ENCODE measurements at places on chromosomes 1 and 21. TPM values are rescaled to one million over a fixed set of nuclear protein-coding genes. Genes with fewer than 3 reads are reported as not detected.

DNA sequence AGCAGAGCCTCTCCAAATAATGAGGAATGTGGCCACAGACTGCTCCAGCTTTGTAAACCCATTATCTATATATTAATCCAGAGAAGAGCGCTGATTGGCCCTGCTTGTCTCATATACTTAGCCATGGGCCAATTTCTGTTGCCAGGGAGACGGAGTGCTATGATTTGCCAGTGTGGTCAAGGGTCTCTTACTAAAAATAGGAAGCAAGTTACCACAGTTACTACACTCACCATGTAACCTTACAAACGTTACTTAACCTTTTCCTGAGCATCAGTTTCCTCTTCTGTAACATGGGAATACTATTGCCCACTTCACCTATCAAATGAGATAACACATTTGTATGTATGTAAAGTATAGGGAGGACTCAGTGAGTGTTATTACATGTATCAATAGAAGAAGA is 7.7 kb upstream of the S100A2 start:
- peaks cover 16% of the 10 kb centered on the region for H3K27me3 ChIP-seq
- no peak overlapping the region for H3K4me3 ChIP-seq
- no peaks in the 10 kb centered on the region for H3K36me3 ChIP-seq
- peaks cover 27% of the 10 kb centered on the region for H3K4me1 ChIP-seq
- peak overlapping the region; percentile 69 for H3K27ac ChIP-seq

DNA sequence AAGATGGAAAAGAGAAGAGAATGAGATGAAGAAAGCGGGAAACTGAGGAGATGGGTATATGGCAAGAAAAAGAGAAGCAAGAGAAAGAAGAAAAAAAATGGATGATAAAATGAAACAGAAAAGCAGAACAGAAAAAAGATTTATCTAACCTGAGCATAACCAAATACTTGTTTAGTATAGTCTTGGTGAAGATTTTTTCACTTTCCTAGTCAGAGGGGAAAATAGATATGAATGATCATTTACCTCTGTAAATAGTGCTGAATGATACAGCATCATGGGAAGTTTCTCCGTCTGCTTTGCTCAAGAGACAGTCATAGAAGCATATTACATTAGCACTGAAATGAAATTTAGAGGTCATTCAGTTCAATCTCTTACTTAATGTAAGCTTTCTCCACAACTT is 36.1 kb upstream of the PLPPR4 start:
- no peaks in the 10 kb centered on the region for H3K4me1 ChIP-seq
- peaks cover 6% of the 10 kb centered on the region for H3K27me3 ChIP-seq
- DNase-seq: no peak
- no peaks in the 10 kb centered on the region for H3K36me3 ChIP-seq

GRCh38 chr1:64403331-64403730 is 66.6 kb upstream of the CACHD1 start:
- DNase-seq: no peak
- H3K27me3 ChIP-seq: peaks cover 2% of the 10 kb centered on the region
- no peaks in the 10 kb centered on the region for H3K4me1 ChIP-seq
- H3K36me3 ChIP-seq: no peaks in the 10 kb centered on the region

DNA sequence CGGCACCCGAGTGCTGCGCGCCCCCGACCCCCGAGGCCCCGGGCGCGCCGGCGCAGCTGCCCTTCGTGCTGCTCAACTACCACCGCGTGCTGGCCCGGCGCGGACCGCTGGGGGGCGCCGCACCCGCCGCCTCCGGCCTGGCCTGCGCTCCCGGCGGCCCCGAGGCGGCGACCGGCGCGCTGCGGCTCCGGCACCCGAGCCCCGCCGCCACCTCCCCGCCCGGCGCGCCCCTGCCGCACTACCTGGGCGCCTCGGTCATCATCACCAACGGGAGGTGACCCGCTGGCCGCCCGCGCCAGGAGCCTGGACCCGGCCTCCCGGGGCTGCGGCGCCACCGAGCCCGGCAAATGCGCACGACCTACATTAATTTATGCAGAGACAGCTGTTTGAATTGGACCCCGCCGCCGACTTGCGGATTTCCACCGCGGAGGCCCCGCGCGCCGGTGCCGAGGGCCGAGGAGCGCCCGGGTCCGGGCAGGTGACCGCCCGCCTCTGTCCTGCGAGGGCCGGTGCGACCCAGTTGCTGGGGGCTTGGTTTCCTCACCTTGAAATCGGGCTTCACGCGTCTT is 49.0 kb downstream of the SIM2 start:
- H3K4me3 ChIP-seq: peak overlapping the region; percentile 37
- peaks cover 38% of the 10 kb centered on the region for H3K27me3 ChIP-seq
- DNase-seq: peak; percentile 63
- H3K27ac ChIP-seq: no peak overlapping the region
- peaks cover 14% of the 10 kb centered on the region for H3K36me3 ChIP-seq
- peaks cover 11% of the 10 kb centered on the region for H3K4me1 ChIP-seq

- no peaks in the 10 kb centered on the region for H3K27me3 ChIP-seq
- peaks cover 3% of the 10 kb centered on the region for H3K36me3 ChIP-seq
- peak; percentile 55 for DNase-seq
- H3K4me1 ChIP-seq: peaks cover 65% of the 10 kb centered on the region
- H3K27ac ChIP-seq: peak overlapping the region; percentile 92
These were observed 7.5 kb downstream of the MX2 start for GRCh38 chr21:41369105-41369919.

GRCh38 chr1:198612471-198613260 is 26.2 kb upstream of the PTPRC start:
- peak overlapping the region; percentile 97 for H3K27ac ChIP-seq
- peaks cover 73% of the 10 kb centered on the region for H3K4me1 ChIP-seq
- DNase-seq: no peak
- H3K27me3 ChIP-seq: no peaks in the 10 kb centered on the region
- H3K36me3 ChIP-seq: peaks cover 19% of the 10 kb centered on the region

GRCh38 chr1:57674801-57675200 is 250.9 kb upstream of the DAB1 start:
- no peaks in the 10 kb centered on the region for H3K36me3 ChIP-seq
- no peak for DNase-seq
- H3K27ac ChIP-seq: no peak overlapping the region
- H3K27me3 ChIP-seq: no peaks in the 10 kb centered on the region

DNA sequence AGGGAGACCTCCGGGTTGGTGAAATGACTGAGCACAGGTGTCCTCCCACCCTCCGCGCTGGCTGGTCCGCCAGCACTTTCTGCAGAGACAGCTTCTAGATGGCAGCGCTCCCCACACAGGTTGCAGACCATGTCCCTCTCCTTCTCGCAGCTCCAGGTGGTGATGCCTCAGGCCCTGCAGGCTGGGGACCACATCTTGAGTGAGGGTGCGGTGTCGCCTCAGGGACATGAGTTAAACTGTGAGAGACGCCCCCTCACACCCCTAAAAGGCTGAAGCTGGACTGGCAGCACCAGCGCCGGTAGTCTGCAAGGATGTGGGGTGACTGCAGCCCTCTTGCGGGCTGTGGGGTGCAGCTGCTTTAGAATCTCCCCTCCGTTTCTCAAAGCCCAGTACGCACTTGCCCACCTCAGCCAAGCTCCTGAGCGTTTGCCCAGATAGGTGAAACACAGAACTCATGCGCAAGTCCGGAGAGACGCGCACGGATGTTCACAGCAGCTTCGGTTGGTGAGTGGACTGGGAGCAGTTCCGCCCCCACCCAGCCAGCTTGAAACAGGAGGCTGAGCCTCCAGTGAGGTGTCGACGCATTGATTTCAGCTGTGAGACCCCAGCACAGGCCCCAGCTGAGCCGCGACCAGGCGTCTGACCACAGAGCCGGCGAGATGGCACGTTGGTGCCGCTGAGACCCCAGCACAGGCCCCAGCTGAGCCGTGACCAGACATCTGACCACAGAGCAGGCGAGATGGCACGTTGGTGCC is 28.6 kb downstream of the COL6A1 start:
- H3K4me1 ChIP-seq: no peaks in the 10 kb centered on the region
- no peaks in the 10 kb centered on the region for H3K36me3 ChIP-seq
- peaks cover 14% of the 10 kb centered on the region for H3K27me3 ChIP-seq
- H3K27ac ChIP-seq: no peak overlapping the region
- H3K4me3 ChIP-seq: no peak overlapping the region

GRCh38 chr1:11927866-11928592 is 1.8 kb upstream of the KIAA2013 start:
- no peak for DNase-seq
- no peak overlapping the region for H3K4me3 ChIP-seq
- H3K36me3 ChIP-seq: peaks cover 16% of the 10 kb centered on the region
- no peak overlapping the region for H3K27ac ChIP-seq
- peaks cover 25% of the 10 kb centered on the region for H3K4me1 ChIP-seq

DNA sequence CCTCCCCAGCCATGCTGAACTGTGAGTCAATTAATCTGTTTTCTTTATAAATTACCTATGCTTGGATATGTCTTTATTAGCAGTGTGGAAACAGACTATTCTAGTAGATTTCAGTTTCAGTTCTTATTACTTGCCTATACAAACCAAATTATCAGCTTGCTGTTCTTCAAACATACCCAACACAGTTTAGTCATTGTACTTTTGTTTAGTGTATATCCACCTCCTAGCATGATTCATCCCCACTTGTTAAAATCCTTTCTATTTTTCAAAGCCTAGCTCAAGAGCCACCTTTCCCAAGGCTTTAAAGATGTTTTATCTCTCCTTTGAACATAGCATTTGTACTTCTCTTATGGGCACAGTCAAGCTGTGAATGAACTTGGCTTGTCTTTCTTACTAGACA is 195.6 kb upstream of the ZRANB2 start:
- no peaks in the 10 kb centered on the region for H3K36me3 ChIP-seq
- no peak overlapping the region for H3K4me3 ChIP-seq
- no peaks in the 10 kb centered on the region for H3K27me3 ChIP-seq
- no peak for DNase-seq

- no peak overlapping the region for H3K27ac ChIP-seq
- no peak for DNase-seq
- no peaks in the 10 kb centered on the region for H3K36me3 ChIP-seq
- H3K27me3 ChIP-seq: no peaks in the 10 kb centered on the region
- peaks cover 25% of the 10 kb centered on the region for H3K4me1 ChIP-seq
These were observed 46.6 kb upstream of the DUSP10 start for GRCh38 chr1:221788466-221788865.

DNA sequence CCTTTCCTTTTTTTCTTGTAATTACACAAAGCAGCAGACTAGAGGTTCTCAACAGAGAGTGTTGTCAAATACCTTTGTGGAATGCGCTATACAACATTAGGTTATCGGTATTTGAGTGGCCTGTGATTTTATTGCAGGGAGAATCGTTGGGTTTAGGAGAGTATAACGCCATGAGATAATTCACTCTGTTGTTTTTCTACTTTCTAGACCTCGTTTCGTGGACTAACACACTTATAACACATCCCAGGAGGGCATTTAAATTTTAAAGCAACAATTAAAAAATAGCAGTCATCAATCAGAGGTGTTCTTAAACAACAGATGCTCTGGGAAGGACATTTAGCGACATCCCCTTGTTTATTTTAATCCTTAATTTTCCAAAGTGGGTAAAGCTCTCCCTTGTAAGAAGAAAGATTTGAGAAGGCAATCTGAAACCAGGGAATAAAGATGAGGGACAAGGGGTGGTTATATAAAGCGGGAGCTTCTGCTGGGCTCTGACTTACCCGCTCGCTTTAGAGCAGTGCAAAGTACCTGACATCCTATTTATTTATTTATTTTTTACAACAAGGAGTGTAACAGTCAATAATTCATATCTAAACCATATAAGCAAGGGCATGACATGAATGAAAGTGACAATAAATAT is 4.9 kb downstream of the PBX1 start:
- no peak overlapping the region for H3K27ac ChIP-seq
- no peak overlapping the region for H3K4me3 ChIP-seq
- DNase-seq: no peak
- peaks cover 6% of the 10 kb centered on the region for H3K4me1 ChIP-seq

GRCh38 chr21:38979271-38980121 is 173.8 kb downstream of the ETS2 start:
- no peaks in the 10 kb centered on the region for H3K36me3 ChIP-seq
- peaks cover 22% of the 10 kb centered on the region for H3K4me1 ChIP-seq
- peak; percentile 68 for DNase-seq
- peak overlapping the region; percentile 27 for H3K27ac ChIP-seq
- H3K27me3 ChIP-seq: peaks cover 34% of the 10 kb centered on the region

DNA sequence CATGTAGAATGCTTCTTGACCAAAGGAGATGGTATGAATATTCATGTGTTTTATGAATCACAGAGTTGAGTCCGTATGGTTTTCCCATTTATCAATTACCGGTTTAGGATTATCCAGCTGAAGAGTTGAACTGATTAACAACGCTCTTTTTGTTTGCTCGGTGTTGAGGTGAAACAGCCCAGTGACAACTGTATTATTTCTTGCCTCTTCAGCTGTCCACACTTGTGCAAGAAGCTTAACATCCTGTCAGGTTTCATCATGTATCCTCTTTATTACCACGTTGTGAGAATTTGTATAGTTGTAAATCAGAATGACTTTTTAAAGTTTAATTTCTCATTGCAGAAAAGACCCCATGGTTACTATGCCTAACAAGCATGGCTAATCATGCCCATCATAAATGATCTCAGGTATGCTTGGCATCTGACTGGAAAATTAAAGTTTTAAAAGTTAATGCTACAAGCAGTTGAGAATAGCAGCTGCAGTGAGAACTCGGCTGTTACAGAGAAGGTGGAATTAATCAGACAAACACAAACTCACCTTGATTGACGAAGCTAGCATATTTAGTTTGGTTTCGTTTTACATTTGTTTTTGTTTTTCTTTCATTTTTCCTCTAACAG is 563.2 kb upstream of the ADGRL2 start:
- no peaks in the 10 kb centered on the region for H3K36me3 ChIP-seq
- no peak overlapping the region for H3K27ac ChIP-seq
- H3K27me3 ChIP-seq: no peaks in the 10 kb centered on the region
- no peaks in the 10 kb centered on the region for H3K4me1 ChIP-seq
- no peak for DNase-seq

DNA sequence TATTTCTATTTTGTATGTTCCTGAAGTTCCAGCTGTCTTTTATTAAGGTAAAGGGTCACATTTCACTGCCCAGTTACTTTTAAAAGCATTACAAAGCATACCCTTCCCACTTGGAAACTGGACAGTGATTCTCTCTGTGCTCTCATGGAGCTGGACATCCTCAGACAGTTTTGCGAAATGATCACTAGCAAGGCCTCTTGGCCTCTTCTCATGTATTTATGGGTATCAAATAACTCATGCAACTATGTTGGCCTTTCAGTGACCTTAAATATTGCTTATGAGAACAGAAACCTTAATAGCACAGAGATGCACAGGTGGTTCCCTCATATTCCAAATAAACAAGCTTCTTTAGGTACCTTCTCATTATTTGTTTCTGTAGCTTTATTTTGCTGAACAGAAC is 7.9 kb upstream of the AMPD1 start:
- no peak for DNase-seq
- peaks cover 2% of the 10 kb centered on the region for H3K4me1 ChIP-seq
- peaks cover 19% of the 10 kb centered on the region for H3K36me3 ChIP-seq
- H3K27me3 ChIP-seq: peaks cover under 1% of the 10 kb centered on the region
- no peak overlapping the region for H3K27ac ChIP-seq

- H3K4me3 ChIP-seq: no peak overlapping the region
- H3K27me3 ChIP-seq: no peaks in the 10 kb centered on the region
- H3K27ac ChIP-seq: no peak overlapping the region
- peaks cover 20% of the 10 kb centered on the region for H3K4me1 ChIP-seq
These were observed 169.8 kb downstream of the ADGRL4 start for GRCh38 chr1:78836726-78837125.

- no peak overlapping the region for H3K4me3 ChIP-seq
- H3K36me3 ChIP-seq: no peaks in the 10 kb centered on the region
- no peak overlapping the region for H3K27ac ChIP-seq
- H3K27me3 ChIP-seq: no peaks in the 10 kb centered on the region
These were observed 655.4 kb downstream of the RWDD3 start for GRCh38 chr1:95889400-95889799.

Gene TRAPPC10
- 45.4 TPM for total RNA-seq

Gene DNM3
- total RNA-seq: 1.1 TPM

Gene ACTL8
- not detected for total RNA-seq

Gene ATP1A2
- not detected for total RNA-seq

Gene OR1C1
- total RNA-seq: not detected

Gene OPRD1
- total RNA-seq: 0.02 TPM

Gene FALEC
- not detected for total RNA-seq

Gene IQGAP3
- 14.9 TPM for total RNA-seq

Gene ANKRD13C
- total RNA-seq: 15.1 TPM

Gene NCF2
- 4.7 TPM for total RNA-seq
